ENCODE measurements at places on chromosomes 11 and 22.
A peak's percentile ranks its signal among the peaks of the same experiment; 100 is the strongest.

DNA sequence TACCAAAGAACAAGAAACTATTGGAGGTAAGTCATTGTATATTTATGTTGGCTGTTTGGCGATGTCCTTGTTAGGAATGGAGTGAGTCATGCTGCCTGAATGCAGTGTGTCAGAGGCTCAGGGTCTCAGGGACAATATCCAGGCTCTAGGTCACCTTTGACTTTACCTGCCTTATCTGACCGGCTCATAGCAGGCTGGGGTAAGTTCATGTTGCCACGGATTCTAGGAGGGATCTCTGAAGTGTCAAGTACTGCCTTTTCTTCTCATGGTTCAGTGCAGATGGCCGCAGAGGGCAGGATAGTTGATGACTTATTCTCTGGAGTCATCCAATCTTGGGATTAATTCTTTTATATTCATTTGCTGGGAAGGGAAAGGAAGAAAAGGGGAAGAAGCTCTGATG, 53.2 kb downstream of the SPON1 start:
- DNase-seq: no peak

DNA sequence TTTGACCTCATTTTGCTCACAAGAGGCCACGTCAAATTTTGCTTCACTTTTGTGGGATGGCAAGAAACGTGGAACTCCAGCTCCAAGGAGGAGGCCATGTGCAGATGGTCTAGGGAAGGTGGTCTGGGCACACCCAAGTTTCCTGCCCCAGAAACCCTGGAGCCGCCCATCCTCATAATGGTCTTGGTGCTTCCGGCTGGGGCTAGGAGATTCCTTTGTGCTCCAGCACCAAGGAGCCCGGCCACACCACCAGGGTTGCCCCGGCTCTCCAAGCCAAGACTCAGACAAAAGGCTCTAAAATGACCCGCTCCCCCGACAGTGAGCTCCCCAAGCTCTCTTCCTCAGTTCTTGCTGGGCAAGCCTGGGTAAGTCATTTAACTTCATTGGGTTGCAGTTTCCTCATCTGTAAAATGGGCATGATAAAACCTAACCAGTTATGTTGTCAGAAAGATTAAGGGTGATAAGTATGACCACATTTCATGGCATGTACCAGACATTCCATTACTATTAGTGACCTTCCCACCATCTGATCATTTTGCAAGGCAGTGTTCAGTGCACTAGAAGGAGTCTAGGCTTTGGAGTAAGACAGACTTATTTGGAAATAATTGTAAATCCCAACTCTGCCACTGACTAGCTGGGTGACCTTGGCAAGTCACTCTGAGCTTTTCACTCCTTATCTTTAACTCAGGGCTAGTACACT, 23.3 kb downstream of the DKK3 start:
- DNase-seq: no peak

DNA sequence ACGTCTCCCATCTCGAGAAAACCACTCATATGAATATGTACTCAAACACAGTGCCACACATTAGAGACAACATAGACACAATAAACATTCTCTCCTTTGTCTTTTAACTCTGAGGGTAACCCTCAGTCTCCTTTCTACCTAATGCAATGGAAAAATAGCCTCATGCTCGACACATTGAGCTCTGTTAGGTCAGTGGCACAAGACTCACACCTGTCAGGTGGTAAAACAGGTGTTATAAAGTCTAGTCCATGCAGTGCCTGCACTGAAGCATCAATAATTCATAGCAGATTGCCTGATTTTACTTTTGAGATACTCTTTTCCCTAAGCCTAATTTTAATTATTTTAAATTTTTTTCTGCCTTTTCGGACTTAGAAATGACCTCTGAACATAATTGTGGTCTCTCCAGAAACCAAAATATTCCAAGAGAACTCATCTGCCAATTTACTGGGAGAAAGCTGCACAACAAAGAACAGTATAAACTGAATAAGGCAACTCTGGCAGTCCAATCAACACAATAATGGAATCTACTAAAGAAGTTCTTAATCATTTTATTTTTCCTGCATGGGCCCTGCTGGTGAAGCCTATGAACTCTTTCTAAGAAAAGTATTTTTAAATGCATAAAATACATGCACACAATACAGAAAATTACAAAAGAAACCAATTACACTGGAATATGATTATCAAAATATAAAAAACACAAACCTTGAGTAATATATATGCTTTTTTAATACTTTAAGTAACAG, 9.9 kb downstream of the RDX start:
- no peak for DNase-seq

GRCh38 chr22:31222736-31223135, 10.6 kb downstream of the LIMK2 start:
- no peak for DNase-seq

DNA sequence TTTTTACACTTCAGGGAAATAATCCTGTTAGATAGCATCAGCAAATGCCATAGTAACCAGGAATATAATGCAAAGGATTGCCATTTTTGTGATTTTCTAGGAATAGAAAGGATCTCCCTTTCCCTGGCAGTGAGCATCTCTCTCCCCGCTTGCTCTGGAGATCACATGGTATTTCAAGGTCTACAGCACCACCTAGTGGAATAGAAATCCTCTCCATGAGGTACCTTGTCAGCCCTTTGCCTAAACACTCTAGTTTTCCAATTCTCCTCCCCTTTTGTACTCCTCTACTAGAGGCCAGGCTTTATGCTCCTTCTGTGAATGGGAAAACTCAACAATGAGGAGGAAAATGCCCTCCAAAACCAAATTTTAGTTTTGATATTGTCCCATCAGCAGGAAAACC, 78.4 kb downstream of the XRRA1 start:
- no peak for DNase-seq

- no peak for DNase-seq
Measured at GRCh38 chr11:47994417-47994816, 14.1 kb downstream of the PTPRJ start.

- DNase-seq: no peak
Measured at GRCh38 chr11:78379039-78379670, 38.5 kb downstream of the GAB2 start.

DNA sequence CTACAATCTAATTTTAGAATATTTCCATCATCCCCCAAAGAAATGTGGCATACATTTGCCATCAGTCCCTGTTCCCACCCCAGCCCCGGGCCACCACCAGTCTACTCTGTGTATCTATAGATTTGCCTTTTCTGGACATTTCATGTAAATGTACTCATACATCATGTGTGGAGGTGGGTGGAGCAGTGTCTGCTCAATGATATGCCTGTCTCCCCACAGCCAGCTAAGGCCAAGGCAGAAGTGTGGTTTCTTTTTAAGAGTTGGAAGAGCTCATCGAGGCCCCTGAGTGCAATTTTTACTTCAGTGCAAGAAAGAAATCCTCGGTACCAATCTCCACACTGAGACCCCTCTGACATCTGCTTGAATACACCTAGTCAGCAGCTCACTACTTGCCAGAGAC, 80.5 kb downstream of the TP53I11 start:
- DNase-seq: no peak

GRCh38 chr11:119474682-119475596, 52.0 kb upstream of the THY1 start:
- peak; percentile 34 for DNase-seq
